ENCODE measurements at places on chromosomes 7 and 10. TPM values are rescaled to one million over a fixed set of nuclear protein-coding genes. Genes with fewer than 3 reads are reported as not detected.

DNA sequence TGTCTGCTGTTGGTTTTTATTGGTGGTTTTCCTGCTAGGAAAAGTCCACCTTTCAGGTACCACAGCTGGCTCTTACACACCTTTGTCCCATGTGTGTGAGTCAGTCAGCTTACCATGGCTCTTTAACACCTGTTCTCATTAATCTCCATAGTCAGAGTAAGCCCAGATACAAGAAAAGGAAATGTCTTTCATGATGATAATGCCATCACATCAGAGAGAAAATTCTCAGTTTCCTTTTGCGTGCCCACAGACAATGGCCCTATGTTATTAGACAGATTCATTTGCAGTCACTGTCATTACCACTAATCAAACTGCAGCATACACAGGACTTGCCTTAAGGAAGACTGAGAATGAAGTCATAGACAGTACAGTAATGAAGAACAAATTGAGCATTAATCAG is 1583.6 kb upstream of the LRRTM3 start:
- no peak for DNase-seq

DNA sequence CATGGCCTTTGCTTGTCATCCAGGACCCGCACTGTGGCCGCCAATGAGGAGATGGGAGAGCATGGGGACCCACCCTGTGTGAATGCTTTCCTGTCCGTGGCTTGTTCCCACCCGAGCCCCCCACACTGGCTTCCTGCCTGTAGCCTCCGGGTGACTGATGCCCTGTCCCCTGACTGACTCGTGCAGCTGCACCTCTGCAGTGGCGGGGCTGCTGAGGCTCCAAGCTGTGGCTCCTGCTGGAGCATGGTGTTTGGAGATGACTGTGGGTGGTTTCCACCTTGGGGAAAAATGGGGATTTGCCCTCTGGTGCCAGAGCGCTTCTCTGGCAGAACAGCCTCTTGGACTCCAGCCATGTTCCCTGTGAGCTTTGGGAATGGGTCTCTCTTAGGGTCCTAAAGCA is 2.1 kb downstream of the CAMK1D start:
- no peak for DNase-seq

- no peak for DNase-seq
These were observed 179.5 kb downstream of the ADAM12 start for GRCh38 chr10:126208726-126209302.

The ELMO1 gene
- 160 TPM for total RNA-seq

GRCh38 chr7:152737833-152738232 is 21.7 kb upstream of the ACTR3B start:
- DNase-seq: no peak

- DNase-seq: no peak
These were observed 649.8 kb upstream of the MBL2 start for GRCh38 chr10:53422223-53422888.

The ACSM6 gene
- total RNA-seq: not detected

DNA sequence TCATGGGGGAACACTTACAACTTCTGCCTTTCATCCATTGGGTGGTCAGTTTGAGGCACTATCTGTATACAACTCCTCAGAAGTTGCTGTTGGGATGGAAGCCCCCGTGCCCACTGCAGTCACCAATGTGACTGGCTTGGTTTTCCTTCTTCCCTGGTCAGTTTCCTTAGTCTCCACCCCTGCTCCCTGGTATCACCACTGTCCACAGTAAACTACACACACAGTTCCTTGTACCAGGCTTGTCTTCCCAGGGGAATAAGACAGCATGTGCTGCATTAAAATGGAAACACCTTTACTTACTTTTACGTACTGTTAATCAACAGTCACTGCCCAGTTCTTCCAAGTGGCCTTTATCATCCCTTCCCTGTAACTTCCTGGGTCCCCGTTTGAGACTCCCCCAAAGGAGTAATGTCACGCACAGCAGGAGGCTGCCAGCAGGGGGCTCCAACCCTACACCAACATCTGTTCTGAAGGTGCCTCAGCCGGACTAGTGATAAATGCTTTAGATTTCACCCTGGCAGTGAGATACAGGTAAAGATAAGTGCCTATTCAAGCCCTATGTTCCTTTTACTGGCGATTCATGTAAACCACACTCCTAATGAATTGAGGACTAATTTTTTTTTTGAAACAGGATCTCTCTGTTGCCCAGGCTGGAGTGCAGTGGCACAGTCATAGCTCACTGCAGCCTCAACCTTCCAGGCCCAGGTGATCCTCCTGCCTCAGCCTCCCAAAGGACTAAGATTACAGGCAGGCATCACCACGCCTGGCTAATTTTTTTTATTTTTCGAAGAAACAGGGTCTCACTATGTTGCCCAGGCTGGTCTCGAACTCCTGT is 45.3 kb upstream of the PIK3AP1 start:
- DNase-seq: peak; percentile 57

GRCh38 chr10:119863951-119864565 is 8.6 kb downstream of the MCMBP start:
- no peak for DNase-seq

The CADPS2 gene
- not detected for total RNA-seq

The EGR2 gene
- 3.1 TPM for total RNA-seq

DNA sequence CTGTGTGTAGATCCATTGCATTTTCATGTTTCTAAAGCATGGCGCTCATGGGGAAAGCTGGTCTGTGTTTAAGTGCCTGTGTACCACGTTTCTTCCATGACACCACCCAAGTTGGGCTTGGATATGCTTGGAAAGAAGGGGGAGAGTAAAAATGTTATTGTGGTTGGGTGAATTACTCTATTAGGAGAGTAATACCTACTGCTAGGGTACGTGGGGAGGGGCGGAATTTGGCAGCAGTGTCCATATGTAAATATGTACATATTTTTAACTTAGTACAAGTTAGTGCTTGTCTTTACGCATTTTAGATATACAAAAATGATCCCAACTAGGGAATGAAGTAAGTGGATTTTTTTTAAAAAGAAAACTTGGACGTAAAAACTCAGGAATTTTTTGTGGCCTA is 42.9 kb upstream of the SAMD8 start:
- DNase-seq: no peak

DNA sequence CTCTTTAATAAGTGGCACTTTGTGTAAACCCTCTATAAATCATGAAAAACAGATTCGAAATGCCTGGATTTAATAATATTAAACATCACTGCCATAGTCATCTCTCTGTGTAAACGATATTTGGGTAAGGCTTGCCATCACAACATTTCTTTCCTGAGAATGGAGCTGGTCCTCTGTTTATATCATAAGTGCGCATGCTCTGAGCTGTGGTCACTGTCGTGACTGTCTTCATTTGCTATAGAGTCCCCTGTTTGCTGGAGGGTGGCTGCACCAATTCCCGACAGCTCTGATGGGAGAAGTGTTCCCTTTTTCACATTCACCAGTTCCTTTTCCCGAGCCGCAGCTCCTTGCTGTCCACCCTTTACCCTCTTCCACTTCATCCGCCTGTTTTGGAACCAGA is 50.4 kb upstream of the AGMO start:
- DNase-seq: no peak

DNA sequence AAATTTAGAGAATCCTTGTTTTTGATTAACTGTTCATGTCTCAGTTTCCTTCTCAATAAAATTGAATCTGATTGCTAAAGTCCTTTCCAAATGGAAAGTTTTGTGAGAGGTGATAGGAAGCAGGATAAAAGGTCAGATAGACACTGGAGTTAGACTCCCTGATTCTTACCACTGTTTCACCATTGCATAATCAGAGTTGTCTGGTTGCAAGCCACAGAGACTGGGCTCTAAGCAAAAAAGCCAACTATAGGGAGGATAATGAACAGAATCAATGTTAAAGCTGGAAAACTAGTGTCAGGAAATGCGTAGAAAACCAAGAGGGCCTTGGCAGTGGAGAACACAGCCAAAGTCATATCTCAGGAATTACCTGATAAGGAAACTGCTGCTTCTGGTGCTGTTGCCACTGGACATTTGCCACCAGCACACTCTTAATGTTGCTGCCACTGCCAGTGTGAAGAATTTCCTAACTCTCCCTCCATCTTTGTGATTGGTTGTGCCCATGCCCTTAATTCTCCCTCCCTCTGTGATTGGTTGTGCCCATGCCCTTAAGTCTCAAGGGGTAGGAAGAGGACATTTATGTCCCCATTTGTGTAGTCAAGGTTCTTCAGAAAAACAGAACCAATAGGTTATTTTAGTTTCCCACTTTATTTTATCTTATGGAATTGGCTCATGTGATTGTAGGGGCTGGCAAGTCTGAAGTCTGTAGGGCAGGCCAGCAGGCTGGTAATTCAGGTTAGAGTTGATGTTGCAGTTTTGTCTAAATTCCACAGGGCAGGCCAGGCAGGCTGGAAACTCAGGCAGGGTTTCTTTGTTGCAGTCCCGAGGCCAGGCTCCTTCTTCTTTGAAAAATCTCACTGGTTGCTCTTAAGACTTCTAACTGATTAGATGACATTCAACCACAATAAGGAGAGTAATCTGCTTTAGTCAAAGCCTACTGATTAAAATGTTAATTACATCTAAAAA is 639.0 kb downstream of the REEP3 start:
- no peak for DNase-seq

DNA sequence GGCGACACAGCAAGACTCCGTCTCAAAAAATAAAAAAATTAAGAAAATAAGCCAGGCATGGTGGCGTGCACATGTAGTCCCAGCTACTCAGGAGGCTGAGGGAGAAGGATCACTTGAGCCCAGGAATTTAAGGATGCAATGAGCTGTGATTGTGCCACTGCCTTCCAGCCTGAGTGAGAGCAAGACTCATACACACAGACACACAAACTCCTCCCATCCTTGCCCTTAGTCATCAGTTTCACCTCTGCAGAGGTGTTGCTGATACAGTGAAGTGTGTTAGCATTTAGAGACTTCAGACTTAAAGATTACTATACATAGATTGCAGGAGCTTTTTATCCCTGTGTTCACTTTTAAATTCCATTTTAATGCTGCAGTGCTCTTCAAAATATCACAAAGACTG is 5.5 kb upstream of the H2AZ2 start:
- no peak for DNase-seq
